ENCODE measurements at places on chromosomes 7 and 10.

DNA sequence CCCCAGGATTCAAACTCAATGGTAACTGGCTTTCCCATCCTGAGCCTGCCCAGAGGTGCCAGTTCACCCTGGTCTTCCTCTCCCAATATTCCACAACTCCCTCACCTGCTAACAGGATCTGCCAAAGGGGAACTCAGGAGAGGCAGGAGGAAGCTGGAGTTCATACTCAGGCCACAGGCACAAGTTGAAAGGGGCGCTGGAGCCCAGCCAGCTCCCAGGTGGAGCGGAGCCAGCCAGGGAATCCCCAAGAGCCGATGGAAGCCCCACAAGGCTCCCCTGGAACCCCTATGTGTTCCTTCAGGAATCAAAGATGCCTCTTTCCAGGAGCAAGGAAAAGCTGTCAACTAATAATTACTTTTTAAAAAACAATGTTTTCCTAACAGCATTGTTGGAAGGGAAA is 63.5 kb downstream of the SH3PXD2A start:
- DNase-seq: no peak

GRCh38 chr10:972763-973162 is 15.5 kb upstream of the GTPBP4 start:
- no peak for DNase-seq

GRCh38 chr10:88598055-88598454 is 11.5 kb downstream of the LIPJ start:
- no peak for DNase-seq

- no peak for DNase-seq
Observed at GRCh38 chr10:87927091-87927490, 63.7 kb downstream of the PTEN start.

DNA sequence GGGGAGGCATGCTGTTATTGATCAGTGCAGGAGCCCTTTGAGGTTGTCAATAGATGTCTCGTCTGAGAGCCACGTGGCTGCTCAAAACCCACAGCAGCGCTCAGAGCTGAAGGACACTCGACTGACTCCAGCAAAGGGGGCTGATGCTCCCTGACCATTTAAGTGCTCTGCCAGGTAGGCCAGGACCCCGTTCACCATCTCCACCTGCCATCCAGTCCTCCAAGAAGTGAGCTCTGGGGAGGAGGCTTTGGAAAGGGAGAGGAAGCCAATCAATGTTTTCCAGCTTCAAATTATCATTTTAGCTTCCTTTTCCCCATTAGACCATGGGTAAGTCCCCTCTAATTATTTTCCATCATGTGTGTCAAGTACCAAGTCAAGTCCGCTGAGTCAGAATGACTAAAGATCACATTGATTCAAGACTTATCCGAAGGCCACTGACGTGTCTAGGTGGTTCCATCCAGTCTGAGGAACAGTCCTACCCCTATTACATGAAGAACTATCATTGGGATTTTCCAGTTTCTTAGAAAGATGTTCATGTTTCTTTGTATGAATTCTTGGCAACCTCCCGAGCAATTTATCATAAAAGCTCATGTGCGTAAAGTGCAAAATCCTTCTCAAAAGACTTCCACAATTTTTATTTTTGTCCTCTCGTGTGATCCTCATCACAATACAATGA is 302.6 kb upstream of the LYZL1 start:
- no peak for DNase-seq

DNA sequence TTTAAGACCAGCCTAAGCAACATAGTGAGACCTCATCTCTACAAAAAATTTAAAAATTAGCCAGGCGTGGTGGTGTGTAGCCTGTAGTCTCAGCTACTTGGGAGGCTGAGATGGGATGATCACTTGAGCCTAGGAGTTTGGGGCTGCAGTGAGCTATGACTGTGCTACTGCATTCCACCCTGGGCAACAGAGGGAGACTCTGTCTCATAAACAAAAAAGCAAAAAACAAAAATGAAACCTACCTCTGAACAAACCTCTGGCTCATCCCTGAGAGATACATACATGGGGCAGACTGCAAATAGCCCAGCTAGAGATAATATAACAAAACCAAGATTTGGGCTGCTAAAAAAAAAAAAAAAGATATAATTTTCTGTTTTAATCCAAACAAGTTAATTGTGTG is 19.5 kb downstream of the C10orf67 start:
- no peak for DNase-seq

DNA sequence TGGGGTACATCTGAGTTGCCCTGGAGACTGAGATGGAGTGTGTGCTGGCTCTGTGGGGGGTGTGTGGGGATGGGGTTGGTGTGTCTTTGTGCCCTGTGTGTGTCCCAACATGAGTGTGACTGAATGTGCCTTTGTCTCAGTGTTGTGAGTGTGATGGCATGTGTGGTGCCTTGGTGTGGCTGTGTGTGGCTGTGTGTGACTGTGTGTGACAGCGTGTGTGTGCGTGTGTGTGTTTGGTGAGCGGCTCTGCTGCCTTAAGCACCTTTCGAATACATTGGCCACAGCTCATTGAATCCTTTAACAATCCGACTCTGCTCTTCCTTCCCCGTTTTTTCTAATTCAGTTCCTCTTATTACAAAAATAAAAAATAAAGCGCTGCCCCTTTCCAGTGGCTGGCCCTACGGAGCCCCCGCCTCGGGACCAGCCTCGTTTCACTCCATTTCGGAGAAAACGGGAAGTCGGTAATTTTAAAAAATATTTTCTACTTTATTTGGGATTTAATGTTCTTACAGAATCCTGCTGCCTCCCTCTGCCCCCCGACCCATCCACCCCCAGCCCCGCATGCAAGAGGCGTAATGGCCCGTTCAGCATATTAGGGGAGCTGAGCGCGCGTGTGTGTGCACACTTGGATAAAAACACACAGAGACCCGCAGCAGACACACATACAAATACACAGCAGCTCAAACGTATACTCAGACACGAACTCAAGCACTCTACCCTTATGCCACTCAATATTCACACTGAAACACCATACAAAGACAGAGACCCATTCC is 35.5 kb downstream of the HIF1AN start:
- no peak for DNase-seq

DNA sequence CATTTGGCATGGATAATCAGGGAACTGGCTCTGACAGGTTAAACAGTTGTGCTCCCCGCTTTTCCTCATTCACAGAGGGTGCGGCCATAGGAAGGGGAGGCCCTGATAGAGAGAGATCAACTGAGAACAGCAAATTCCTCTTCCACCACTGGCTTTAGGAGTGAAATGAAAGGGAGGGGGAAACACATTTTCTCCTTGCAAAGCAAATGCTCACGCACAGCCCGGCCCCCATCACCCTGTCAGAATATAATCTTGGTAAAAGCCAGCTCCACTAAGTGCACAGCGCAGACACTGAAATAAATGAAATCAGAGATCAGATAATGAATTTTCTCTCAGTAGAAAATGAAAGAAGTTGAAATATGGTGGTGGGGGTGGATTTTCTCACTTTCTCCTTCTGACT is 187.2 kb downstream of the GLI3 start:
- no peak for DNase-seq

DNA sequence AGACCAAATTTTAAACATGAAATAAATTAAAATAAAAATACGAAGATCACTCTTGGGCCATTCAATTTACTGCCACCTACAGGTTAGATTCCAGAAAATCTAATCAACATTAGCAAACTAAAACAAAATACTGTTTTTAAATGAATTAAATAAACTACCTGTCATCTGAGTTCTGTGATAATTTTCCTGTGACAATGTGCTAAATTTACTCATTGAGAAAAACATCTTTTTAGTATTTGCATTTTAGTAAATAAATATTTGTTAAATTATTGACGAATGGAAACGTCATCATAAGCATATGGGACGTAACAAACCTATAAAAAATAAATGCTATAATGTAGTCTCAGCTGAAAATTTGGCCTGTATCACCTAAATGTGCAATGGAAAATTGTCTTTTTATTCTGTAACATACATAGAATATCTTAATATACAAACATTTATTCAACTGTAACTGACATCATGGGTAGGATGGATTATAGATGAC is 72.1 kb downstream of the ITGB8 start:
- DNase-seq: no peak

- DNase-seq: no peak
Observed at GRCh38 chr10:100652406-100653135, 92.8 kb upstream of the PAX2 start.

- DNase-seq: peak; percentile 96
Observed at GRCh38 chr10:93702210-93703001, at the start of gene FRA10AC1. Gene FRA10AC1, minus strand, starts transcription at chr10:93702592. Its CDS starts 2,486 bp downstream, at chr10:93700106.

GRCh38 chr10:118115701-118116100 is 69.0 kb upstream of the RAB11FIP2 start:
- no peak for DNase-seq

GRCh38 chr7:42770114-42770513 is 141.8 kb downstream of the C7orf25 start:
- DNase-seq: no peak

DNA sequence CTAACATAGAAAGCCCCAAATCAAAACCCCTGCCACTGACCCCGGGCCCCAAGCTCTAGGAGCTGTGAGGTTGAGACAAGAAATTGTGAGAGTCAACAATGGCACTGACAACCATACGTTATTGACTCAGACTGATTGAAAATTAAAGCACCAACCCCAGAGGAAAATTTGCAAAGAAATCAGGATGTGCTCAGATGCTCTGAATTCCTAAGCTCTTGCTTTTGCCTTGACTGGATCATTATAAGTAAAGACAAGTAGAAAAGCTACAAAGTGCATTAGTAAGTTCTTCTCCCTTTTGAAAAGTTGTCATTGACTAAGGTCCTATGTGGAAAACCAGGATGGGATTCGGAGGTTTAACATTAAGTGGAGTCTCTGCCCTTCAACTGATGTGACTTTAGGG is 130.2 kb downstream of the SAMD9 start:
- no peak for DNase-seq

- DNase-seq: no peak
Observed at GRCh38 chr10:109696981-109697775, 226.1 kb downstream of the XPNPEP1 start.

DNA sequence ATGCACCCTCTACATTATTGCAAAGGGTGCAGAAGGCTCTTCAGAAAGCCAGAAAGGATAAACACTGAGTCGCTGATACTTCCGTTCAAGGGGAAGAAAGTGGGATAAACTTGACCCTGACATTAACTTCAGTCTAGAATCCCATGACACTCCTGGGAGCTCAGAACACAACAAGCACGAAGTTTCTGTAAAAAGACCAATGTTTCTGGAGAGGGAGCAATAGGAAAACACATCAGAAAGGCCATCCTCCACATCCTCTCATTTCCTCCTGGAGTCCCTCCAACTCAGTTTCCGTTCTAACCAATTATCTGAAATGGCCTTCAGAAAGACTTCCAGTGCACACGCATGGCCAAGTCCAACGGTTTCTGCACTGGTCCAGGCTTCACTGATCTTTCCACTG is 113.5 kb downstream of the SORBS1 start:
- DNase-seq: no peak
